ENCODE measurements at places on chromosomes 3 and 15. TPM values are rescaled to one million over a fixed set of nuclear protein-coding genes. Genes with fewer than 3 reads are reported as not detected.

- no peak overlapping the region for H3K27ac ChIP-seq
- peaks cover 5% of the 10 kb centered on the region for H3K36me3 ChIP-seq
- H3K27me3 ChIP-seq: no peaks in the 10 kb centered on the region
- peaks cover 21% of the 10 kb centered on the region for H3K4me1 ChIP-seq
- no peak for DNase-seq
- no peak overlapping the region for H3K4me3 ChIP-seq
These were observed 373.4 kb downstream of the LPP start for GRCh38 chr3:188527389-188527788.

GRCh38 chr3:160981217-160981938, 123.8 kb downstream of the B3GALNT1 start:
- no peaks in the 10 kb centered on the region for H3K4me1 ChIP-seq
- no peaks in the 10 kb centered on the region for H3K36me3 ChIP-seq
- no peak overlapping the region for H3K4me3 ChIP-seq
- H3K27me3 ChIP-seq: no peaks in the 10 kb centered on the region
- no peak overlapping the region for H3K27ac ChIP-seq
- no peak for DNase-seq

The THBS1 gene
- 8,883 TPM for total RNA-seq

GRCh38 chr3:185401319-185401955, 38.5 kb downstream of the MAP3K13 start:
- no peaks in the 10 kb centered on the region for H3K36me3 ChIP-seq
- H3K27me3 ChIP-seq: no peaks in the 10 kb centered on the region
- no peak overlapping the region for H3K27ac ChIP-seq
- H3K4me3 ChIP-seq: no peak overlapping the region
- no peaks in the 10 kb centered on the region for H3K4me1 ChIP-seq
- peak; percentile 17 for DNase-seq

DNA sequence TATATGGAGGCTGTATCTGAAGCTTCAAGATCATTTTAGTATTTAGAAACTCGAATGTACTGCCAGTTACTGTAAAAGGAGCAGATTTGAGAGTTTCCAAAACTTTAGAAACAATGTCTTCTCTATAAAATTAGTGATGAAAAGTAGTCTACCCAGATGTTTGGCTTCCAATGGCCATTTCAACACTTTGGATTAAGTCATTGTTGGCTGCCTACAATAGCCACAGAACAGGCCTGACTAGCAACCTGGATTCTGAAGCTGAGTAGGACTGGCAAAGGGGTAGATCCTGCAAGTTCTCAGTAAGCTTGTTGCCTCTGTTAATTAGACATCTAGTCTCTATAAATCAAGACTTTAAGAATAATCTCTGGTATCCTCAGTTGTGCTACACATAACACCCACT, 239.0 kb upstream of the KCNMB2 start:
- H3K27ac ChIP-seq: no peak overlapping the region
- no peaks in the 10 kb centered on the region for H3K4me1 ChIP-seq
- H3K27me3 ChIP-seq: no peaks in the 10 kb centered on the region
- no peak for DNase-seq
- no peak overlapping the region for H3K4me3 ChIP-seq
- H3K36me3 ChIP-seq: no peaks in the 10 kb centered on the region

DNA sequence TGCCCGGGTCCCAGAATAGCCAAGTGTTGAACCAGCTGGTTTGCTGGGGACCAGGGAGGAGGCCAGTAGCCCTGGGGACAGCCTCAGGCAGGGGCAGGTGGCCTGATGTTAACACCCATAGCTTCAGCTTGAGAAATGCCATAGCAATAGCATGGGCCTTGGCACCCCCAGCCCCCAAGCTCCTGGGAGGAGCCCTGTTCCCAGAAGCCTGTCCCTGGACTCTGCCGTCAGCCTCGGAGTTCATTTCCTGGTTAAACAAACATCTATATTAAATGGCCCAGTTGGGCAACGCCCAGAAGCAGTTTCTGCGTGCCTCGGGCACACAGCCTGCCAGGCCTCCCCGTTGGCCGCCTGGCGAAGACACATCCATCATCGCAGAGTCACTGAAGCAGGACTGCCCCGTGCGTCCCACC, 58.2 kb downstream of the FGD5 start:
- H3K4me1 ChIP-seq: peaks cover 13% of the 10 kb centered on the region
- peak; percentile 83 for DNase-seq
- no peaks in the 10 kb centered on the region for H3K36me3 ChIP-seq

DNA sequence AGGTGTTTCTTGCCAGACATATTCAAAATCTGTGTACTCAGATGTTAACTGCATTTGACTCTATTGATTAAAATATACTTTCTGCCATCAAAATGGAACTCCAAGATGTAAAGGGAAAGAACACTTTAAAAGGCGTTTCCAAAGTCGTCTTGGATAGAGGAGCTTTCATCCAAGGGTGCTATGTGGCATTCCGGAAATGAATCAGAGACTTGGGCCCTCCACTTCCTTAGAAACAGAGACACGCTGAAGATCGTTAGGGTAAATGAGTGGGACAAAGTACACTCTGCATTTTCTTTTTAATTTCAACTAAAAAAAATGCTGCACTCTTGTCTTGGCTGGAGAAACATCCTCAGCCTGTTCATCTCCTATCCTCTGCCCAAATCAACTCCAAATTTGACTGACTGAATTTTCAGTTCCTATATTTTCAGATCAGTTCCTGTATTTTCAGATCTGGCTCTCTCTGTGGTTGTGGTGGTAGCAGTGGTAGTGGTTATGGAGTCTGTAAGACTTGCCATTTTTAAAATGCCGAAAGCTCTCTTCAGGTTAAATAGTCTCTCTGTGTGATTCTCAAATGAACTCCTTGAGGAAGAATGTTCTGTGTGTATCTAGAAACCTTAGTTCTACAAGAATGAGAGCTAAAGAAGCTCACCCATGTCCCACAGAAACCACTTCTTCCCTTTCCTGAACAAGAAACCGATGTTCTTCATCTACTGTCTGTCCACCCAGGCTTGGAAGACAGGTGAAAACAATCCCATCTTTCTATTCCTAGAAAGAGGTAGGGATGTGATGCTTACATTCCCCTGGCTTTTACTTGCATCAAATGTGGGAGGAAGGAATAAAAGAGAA, 156.8 kb upstream of the ICE2 start:
- DNase-seq: peak; percentile 69
- no peak overlapping the region for H3K4me3 ChIP-seq
- H3K4me1 ChIP-seq: peaks cover 17% of the 10 kb centered on the region
- no peaks in the 10 kb centered on the region for H3K27me3 ChIP-seq

DNA sequence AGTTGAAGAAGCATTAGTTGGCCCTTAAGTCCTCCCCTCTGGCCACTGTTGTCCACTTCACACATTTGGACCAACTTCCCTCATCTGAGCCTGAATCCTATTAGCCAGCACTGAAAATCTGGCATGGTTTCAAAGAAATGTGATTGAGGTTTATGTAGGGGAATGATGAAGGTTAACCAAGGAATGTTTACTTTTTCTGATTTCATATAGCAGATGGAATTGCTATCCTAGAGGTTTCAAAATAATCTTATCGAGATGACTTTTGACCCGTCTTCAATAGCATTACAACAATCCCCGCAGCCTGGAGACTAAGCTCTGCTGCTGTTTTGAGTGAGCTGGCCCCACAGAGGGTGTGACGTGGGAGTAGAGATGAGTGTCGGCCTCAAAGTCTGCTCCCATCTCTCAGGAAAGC, 200.8 kb upstream of the IL12A start:
- H3K27me3 ChIP-seq: no peaks in the 10 kb centered on the region
- peak; percentile 88 for DNase-seq
- H3K4me3 ChIP-seq: no peak overlapping the region
- H3K4me1 ChIP-seq: peaks cover 49% of the 10 kb centered on the region

DNA sequence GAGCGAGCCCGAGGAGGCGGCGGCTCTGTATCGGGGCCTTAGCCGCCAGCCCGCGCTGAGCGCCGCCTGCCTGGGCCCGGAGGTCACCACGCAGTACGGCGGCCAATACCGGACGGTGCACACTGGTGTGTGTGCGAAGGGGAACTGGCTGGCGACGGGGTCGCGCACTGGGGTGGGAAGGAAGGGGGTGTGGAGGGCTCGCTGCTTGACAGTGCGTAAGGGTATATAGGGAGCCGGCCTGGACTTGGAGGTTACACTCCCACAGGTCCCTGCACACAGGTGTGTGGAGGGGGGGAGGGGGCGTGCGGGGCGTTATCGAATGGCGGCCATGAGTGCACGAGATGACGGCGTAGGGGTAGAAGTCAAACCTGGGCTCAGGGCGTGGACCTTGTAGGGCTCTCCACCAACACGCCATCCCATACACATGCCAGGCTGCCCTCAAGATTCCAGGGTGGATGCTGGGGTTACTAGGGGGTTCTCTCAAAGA, 389 bp downstream of the APEH start:
- peak overlapping the region; percentile 40 for H3K27ac ChIP-seq
- H3K4me3 ChIP-seq: peak overlapping the region; percentile 47
- no peaks in the 10 kb centered on the region for H3K27me3 ChIP-seq
- DNase-seq: no peak

DNA sequence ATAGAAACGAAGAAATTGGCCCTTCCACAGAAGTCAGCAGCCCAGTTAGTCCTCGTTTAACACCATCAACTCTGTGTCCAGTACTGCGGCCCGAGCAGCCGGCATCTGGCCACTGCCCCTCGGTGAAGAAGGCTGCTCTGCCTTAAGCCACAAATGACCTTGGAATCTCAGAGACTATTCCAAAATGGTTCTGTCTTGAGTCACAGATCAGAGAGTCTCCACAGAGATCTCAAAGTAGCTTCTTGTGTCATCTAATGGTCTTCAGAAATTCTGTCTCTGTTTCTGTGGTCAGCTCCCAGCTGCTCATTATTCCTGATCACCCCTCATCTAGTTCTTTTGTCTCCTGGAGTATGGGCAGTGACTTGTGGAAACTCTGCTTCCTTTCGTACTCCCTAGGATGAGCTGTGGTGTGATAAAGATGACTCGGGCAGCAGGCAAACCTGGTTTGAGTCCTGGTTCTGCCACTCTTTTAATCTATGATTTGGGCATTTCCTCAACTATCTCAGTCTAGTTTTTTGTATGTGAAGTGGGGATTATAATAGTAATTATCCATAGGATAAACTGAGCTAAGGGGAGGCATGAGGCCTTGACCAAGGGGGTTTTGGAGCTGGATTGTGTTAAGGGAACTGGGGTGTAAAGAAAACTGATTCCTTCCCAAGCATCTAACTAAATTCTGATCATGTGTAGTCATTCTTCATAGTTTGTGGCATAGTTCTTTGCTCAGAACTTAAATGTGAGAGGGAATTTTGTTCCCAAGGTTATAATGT, 22.6 kb downstream of the CRTC3 start:
- no peak overlapping the region for H3K4me3 ChIP-seq
- H3K27ac ChIP-seq: no peak overlapping the region
- peaks cover 3% of the 10 kb centered on the region for H3K36me3 ChIP-seq
- no peaks in the 10 kb centered on the region for H3K4me1 ChIP-seq
- no peaks in the 10 kb centered on the region for H3K27me3 ChIP-seq

DNA sequence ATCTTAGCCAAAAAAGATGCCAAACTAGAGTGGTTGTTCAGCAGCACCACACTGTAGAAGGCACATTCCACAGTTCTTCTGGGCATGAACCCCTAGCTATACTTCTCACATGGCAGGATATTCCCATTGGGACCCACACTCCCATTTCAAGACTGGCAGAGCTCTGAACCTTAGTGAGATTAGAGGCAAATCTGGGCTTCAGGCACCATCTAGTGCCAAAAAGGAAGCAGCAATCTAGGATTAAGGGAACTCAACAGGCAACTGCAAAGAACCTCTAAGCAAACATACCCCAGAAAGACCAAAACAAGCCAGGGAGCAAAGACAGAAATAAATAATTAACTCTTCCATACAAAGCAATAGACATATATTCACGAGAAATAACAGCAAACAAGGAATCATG, 66.2 kb downstream of the TAFA4 start:
- no peak overlapping the region for H3K27ac ChIP-seq
- H3K36me3 ChIP-seq: no peaks in the 10 kb centered on the region
- H3K4me3 ChIP-seq: no peak overlapping the region
- no peaks in the 10 kb centered on the region for H3K27me3 ChIP-seq
- no peak for DNase-seq

- no peaks in the 10 kb centered on the region for H3K27me3 ChIP-seq
- H3K4me3 ChIP-seq: no peak overlapping the region
- no peaks in the 10 kb centered on the region for H3K4me1 ChIP-seq
- H3K36me3 ChIP-seq: no peaks in the 10 kb centered on the region
- peak; percentile 54 for DNase-seq
These were observed 27.9 kb downstream of the FBN1 start for GRCh38 chr15:48617619-48618018.

DNA sequence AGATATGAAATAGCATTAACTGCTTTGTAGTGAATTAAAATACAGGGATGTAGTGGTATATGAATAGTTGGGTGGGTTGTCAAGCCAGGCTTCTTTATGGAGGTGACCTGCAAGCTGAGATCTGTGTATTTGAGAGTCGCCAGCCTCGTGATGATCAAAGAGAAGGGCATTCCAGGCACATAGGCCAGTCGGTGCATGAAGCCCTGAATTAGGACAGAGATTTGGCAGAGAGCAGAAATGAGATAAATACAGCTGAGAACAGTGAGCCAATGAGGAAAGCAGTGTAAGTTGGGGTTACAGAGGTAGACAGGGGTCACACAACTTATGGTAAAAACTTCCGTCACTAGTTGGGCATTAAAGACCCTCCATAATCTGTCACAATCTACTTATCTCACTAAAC, 641.9 kb downstream of the OTOL1 start:
- no peak overlapping the region for H3K27ac ChIP-seq
- H3K27me3 ChIP-seq: no peaks in the 10 kb centered on the region
- H3K4me1 ChIP-seq: no peaks in the 10 kb centered on the region

GRCh38 chr3:16496408-16497222, 16.9 kb downstream of the RFTN1 start:
- peaks cover 28% of the 10 kb centered on the region for H3K4me1 ChIP-seq
- no peaks in the 10 kb centered on the region for H3K27me3 ChIP-seq
- H3K4me3 ChIP-seq: no peak overlapping the region

The CGNL1 gene
- total RNA-seq: 27.1 TPM

DNA sequence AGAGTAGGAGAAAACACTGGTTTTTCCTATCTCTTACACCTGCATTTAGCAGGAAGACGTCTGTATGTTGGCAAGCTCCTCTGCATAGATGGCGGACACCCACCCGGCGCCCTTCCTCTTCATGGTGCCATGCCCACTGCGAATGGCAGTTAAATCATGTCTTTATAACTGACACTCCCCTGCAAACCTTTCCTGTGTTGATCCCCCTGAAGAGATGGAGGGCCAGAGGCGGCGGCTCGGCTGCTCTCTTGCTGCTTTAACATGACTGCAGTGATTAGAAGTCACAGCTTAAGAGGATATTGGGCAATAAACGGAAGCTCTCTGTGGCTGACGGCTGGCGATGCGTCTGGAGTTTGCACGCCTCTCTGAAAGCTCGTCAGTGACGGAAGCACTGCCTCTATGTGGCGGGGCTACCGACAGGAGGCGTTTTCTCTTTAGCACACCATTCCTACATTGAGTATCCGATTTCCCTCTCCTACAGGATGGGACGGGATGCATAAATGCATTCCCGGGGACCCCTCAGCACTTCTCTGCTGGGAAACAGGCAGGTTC, 25.5 kb upstream of the SNRPA1 start:
- no peak overlapping the region for H3K4me3 ChIP-seq
- DNase-seq: peak; percentile 29
- H3K27ac ChIP-seq: no peak overlapping the region
- no peaks in the 10 kb centered on the region for H3K4me1 ChIP-seq

All from endothelial cell of umbilical vein (primary cell).